ENCODE measurements at places on chromosomes 2 and 18. TPM values are rescaled to one million over a fixed set of nuclear protein-coding genes. Genes with fewer than 3 reads are reported as not detected.

FER1L5 gene
- not detected for total RNA-seq

ADI1 gene
- total RNA-seq, result 32.6 TPM

DES gene
- not detected for total RNA-seq

NIFK gene
- 95.2 TPM for total RNA-seq

DSC2 gene
- 42.4 TPM for total RNA-seq

PAX8 gene
- total RNA-seq, result 14.5 TPM

CHRNA1 gene
- not detected for total RNA-seq

SCYGR4 gene
- total RNA-seq, result not detected

RESP18 gene
- not detected for total RNA-seq

RTKN gene
- 103 TPM for total RNA-seq

RAX gene
- total RNA-seq, result not detected

SCYGR5 gene
- total RNA-seq, result not detected

ZBTB7C gene
- total RNA-seq, result not detected

DYNAP gene
- not detected for total RNA-seq

ZNF516 gene
- total RNA-seq, result 41.6 TPM
